NCI-H1417 treated with DMSO at 0.1 percent for 48 hours (cell line): ENCODE measurements at places on chromosomes 3 and 15.

- DNase-seq, result no peak
Observed at GRCh38 chr3:49700453-49701128, 11.2 kb downstream of the RNF123 start.

DNA sequence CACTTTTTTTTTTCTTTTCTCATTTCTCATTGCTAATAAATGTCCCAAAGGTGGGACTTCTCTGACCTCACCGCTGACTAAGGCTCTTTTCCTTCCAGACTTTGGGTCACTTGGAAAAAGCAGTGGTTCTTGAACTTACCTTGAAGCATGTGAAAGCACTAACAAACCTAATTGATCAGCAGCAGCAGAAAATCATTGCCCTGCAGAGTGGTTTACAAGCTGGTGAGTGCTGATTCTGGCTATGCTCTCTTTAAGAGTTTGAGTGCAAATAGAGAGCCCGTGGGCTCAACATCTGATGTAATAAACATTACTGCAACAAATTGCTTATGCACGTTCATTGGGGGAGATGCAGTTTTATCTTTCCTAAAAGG is 2.0 kb downstream of the BHLHE40 start:
- no peak for DNase-seq

GRCh38 chr15:71374607-71375352 is 259.5 kb downstream of the THSD4 start:
- no peak for DNase-seq

DNA sequence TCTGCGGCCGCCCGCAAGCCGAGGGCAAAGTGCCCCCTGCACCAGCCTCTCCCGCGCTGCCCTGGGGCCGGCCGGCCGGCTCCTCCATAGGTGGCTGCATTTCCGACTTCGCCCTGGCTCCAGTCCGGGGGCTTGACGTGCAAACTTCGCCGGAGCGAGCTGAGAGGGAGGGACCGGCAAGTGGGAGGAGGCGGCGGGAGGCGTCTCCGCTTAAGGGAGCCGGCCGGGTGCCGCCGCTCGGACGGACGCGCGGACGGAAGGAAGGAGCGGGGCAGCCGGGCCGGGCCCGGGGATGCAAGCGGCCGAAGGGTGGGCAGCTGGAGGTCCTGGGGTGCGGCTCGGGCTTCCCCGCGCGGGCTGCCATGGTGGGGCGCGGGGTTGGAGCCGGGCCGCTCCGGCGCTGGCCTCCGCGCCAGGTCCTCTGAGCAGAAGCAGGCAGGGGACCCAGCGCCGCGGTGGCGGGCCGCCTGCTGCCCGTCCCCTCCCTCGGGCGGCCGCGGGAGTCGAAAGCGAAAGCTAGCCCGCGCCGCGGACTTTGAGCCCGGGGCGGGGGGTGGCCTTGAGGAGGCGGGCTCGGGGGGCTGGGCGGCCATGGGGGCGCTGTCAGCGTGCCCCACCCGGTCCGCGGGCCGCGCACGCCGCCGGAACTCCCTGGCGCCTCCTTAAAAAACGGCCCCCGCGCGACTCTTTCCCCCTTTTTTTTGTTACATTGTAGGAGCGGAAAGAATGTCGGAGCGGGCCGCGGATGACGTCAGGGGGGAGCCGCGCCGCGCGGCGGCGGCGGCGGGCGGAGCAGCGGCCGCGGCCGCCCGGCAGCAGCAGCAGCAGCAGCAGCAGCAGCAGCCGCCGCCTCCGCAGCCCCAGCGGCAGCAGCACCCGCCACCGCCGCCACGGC is at the start of gene SCAANT1:
Gene SCAANT1 (minus strand): TSS at position 511 of the 895 bp plus-strand sequence.
- no peak for DNase-seq

DNA sequence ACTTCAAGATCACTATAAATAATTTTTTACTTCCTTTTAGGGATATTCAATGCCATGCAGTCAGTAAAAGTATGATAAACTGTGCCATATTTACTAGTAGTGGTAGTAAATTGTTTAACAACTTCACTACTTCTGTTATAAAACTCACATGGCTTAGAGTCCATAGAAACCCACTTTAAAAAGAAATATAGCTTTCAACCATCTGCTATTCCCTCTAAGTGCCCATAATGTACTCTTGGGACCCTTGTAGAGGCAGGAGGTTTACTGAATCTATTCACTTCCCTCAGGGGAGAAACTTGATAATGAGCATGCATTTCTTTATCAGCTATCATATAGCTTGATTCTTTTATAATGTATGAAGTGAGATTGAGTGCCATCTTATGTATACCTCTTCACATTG is 1448.4 kb upstream of the ALCAM start:
- DNase-seq, result no peak

GRCh38 chr3:113697500-113698090 is 1.2 kb upstream of the USF3 start:
- no peak for DNase-seq

- DNase-seq, result no peak
Observed at GRCh38 chr3:88058306-88058580, 562 bp downstream of the CGGBP1 start.

DNA sequence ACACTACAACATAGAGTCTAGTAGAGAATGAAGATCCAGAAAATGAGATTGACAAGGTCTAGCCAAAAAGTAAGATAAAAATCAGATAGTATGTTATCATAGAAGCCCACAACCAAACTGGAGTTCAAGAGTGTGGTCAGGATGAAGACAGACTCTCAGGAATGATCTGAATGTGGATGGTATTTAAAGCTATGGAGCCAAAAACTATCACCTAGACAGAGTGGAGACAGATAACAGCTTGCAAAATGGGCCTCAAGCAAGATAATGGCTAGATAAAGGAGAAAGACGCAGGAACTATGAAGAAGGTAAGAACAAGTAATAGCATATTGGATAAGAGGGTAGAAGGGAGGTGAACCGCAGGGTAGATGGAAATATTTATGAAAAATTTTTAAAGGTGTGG is 35.4 kb downstream of the ZMAT3 start:
- DNase-seq, result no peak

DNA sequence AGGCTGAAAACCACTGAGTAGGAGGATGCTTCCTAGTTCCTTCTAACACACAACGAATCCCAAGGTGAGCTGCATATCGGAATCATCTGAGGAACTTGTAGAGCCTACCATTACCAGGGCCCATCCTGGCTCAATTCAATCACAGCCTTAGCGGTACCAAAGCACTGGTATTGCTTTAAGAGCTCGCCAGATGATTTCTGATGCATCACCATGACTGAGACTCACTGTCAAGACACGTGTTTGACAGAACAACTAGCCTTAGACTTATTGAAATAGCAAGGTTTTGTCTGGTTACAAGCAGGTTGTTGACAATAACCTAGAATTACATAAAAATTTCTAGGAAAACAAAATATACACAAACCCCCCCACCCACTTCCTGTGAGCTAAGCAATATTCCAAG is 68.5 kb downstream of the CBLB start:
- no peak for DNase-seq

GRCh38 chr15:72342385-72342784 is 22.4 kb upstream of the CELF6 start:
- no peak for DNase-seq
